ENCODE measurements at places on chromosomes 7 and 10.

DNA sequence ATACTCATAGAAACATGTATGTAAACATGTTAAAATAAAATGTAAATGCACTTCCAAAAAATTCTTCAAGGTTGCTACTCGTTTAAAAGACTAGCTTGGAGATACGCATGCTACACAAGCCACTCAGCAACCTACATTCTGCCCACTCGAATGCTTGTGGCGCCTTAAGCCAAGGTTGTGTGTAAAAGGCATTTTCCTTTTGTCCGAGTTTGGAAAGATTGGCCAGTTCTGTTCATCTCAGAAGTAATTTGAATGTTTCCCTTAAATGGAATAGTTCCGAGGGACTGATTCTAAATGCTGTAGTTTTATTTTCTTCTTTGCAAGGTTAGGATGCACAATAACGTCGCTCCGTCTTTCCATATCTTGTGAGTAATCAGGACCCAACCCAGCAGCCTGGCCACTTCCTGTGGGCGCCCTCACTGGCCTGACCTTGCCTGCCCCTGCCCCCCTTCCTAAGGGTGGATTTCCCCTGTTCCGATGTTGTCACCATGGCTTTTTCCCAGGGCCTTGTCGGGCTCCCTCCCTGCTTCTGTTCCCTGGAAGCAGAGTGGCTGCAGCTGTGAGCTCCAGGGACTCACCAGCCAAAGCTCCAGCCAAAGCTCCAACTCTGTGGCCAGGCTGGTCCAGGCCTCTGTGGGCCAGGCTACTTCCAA lies 70.6 kb downstream of the PTPRE start:
- no peaks in the 10 kb centered on the region for H3K36me3 ChIP-seq
- peak overlapping the region; percentile 41 for H3K4me3 ChIP-seq
- peaks cover 17% of the 10 kb centered on the region for H3K4me1 ChIP-seq
- DNase-seq, result peak; percentile 91
- peak overlapping the region; percentile 75 for H3K27ac ChIP-seq

DNA sequence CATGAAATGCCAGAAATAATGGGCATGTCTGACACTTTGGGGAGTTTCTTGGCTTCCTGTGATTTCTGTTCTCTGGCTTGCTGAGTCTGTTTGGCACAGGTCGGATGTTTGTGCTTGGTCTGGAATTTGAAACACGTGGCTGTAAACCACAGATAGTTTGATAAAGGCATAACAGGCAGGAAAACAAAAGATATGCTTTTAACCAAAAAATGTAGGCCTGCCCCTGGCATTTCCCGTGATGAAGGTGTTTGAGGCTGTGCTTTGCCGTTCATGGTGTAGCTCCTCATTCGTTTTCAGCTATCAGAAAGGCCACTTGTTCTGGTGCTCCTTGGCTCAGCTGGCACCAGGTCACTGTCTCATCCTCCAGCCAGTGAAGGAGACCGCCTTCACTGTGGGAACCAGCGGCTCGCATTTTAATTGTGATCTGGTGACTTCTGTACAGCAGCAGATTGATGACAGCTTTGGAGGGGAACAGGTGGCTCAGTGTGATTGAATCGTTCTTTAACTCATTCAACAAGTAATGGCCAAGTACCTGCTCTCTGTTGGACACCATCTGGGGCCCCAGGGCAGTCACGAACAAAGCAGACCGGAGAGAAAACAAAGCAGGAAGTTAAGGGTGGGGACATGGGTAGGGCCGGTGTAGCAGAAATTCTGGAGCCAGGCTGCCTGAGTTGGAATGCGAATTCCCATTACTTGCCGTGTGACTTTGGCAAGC lies 111.5 kb downstream of the CCNY start:
- H3K36me3 ChIP-seq, result no peaks in the 10 kb centered on the region
- no peak for DNase-seq
- peak overlapping the region; percentile 61 for H3K27ac ChIP-seq
- peaks cover 58% of the 10 kb centered on the region for H3K4me1 ChIP-seq
- H3K4me3 ChIP-seq, result no peak overlapping the region

DNA sequence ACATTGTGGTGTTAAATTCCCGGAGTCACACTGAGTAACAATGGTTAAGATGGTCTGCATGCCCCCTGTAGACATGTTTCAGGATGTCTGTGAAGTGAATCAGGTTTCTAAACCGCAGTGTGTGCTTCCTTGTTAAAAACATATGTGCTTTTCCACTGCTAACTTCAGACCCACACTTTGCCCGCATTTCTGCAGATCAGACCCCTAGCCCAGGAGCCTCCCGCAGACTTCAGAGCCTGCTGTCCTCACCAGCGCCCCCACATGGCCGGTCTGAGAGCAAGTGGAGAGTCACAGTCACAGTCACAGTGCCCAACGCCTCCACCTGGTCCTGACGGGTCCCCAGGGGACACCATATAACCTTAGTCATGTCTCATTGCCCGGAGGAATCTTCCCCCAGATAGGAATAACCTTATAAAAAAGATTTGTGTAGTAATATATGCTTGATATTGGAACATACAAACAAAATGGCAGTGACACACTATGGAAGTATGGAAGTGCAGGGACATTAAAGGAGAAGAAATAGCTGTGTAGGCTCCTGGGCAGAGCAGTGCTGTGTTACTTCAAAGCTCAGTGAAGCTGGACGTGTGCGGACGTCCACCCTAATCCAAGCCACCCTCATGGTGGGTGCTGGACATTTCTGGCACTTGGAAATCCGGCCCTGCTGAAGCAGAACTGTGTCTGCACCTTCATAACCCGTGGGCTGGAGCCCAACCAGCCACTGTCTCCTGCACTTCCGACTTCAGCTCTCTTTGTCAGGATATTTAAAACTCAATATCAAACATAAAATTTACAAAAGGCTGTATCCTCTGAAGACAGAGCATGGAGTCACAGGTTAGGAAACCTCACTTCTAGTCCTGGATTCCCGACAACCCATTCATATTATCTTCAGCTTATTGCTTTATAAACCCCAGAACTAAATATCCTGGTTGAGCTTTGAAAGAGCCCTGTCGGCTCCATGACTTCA lies 29.0 kb downstream of the GSTO2 start:
- DNase-seq, result no peak
- H3K4me3 ChIP-seq, result no peak overlapping the region
- H3K27ac ChIP-seq, result no peak overlapping the region
- H3K4me1 ChIP-seq, result peaks cover 6% of the 10 kb centered on the region
- H3K27me3 ChIP-seq, result no peaks in the 10 kb centered on the region

- no peaks in the 10 kb centered on the region for H3K4me1 ChIP-seq
- H3K4me3 ChIP-seq, result no peak overlapping the region
- H3K36me3 ChIP-seq, result no peaks in the 10 kb centered on the region
- H3K27me3 ChIP-seq, result no peaks in the 10 kb centered on the region
- H3K27ac ChIP-seq, result no peak overlapping the region
- no peak for DNase-seq
Observed at GRCh38 chr7:8144856-8145255, 117.1 kb downstream of the ICA1 start.

DNA sequence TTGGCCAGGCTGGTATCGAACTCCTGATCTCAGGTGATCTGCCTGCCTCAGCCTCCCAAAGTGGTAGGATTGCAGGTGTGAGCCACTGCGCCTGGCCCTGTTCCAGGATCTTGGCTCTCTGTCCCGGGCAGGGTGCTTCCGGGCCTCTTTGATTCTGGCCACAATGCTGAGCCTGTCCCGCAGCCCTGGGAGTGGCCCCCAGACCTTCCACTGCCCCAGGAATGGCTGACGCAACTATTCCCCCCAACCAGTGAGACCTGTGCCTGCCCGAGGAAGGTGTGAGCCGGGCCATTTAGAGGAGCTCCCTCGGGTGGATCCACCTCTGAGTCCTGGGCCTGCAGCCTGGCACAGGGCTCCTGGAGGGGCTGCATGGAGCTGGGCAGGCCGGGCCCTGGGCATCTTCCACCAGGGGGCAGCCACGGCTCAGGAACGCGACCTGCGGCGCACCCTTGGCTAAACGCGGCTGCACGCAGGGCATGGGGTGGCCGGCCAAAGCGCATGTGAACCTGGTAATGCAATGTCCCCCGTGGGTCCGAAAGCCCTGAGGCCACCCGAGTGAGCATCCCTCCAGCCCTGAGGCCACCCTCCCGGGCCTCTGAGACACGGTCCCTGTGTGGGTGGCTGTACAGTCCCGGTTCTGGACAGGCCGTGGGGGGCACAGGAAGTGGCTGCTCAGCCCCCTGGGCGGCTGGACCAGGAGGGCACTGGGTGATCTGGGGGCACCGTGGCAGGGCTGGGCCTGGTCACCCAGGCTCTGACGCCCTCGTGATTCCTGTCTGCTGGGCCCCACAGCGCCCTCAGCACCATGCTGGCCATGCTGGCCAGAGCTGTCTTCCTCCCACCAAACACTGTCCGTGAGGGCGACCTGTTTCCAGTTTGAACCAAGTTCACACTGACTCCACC lies 24.8 kb downstream of the GRIFIN start:
- H3K4me1 ChIP-seq, result peaks cover 4% of the 10 kb centered on the region
- no peak overlapping the region for H3K27ac ChIP-seq
- no peaks in the 10 kb centered on the region for H3K27me3 ChIP-seq
- H3K4me3 ChIP-seq, result peak overlapping the region; percentile 37
- no peaks in the 10 kb centered on the region for H3K36me3 ChIP-seq

- H3K36me3 ChIP-seq, result no peaks in the 10 kb centered on the region
- no peak overlapping the region for H3K27ac ChIP-seq
- no peak overlapping the region for H3K4me3 ChIP-seq
- no peaks in the 10 kb centered on the region for H3K27me3 ChIP-seq
- no peaks in the 10 kb centered on the region for H3K4me1 ChIP-seq
Observed at GRCh38 chr10:63780101-63780500, 258.9 kb downstream of the REEP3 start.

DNA sequence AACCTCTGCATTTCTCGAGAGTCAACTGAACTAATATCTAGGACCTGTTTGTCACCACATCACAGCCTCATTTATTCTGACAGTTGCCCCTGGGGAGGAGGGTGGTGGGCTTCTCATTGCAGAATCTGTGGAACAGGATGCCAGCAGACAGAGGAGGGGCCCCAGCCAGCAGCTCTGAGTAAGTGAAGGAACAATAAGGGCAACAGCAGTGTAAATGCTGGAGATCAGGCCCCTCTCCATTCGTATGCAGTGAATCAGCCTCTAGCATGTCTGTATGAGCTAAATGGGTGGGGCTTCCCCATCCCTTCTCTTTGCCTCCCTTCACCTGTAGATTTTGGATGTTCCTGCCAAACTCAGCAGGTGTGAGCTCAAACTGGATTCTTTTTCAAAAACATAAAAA lies 7.7 kb upstream of the CPVL start:
- H3K4me1 ChIP-seq, result no peaks in the 10 kb centered on the region
- no peaks in the 10 kb centered on the region for H3K27me3 ChIP-seq
- DNase-seq, result no peak
- H3K36me3 ChIP-seq, result no peaks in the 10 kb centered on the region
- H3K27ac ChIP-seq, result no peak overlapping the region

GRCh38 chr7:150326657-150327268 lies 3.4 kb upstream of the ACTR3C start:
- H3K27me3 ChIP-seq, result no peaks in the 10 kb centered on the region
- peaks cover 9% of the 10 kb centered on the region for H3K4me1 ChIP-seq
- H3K36me3 ChIP-seq, result no peaks in the 10 kb centered on the region
- no peak overlapping the region for H3K27ac ChIP-seq

GRCh38 chr7:120110169-120110568 lies 162.8 kb upstream of the KCND2 start:
- H3K4me1 ChIP-seq, result no peaks in the 10 kb centered on the region
- H3K27ac ChIP-seq, result no peak overlapping the region
- H3K4me3 ChIP-seq, result no peak overlapping the region

- no peak for DNase-seq
- H3K4me3 ChIP-seq, result no peak overlapping the region
- H3K27me3 ChIP-seq, result no peaks in the 10 kb centered on the region
- H3K27ac ChIP-seq, result no peak overlapping the region
- H3K36me3 ChIP-seq, result no peaks in the 10 kb centered on the region
- H3K4me1 ChIP-seq, result no peaks in the 10 kb centered on the region
Observed at GRCh38 chr10:112835217-112835715, 114.8 kb upstream of the TCF7L2 start.

GRCh38 chr10:29514306-29514705 lies 120.5 kb downstream of the SVIL start:
- no peak overlapping the region for H3K27ac ChIP-seq
- peaks cover 28% of the 10 kb centered on the region for H3K36me3 ChIP-seq
- H3K4me1 ChIP-seq, result peaks cover 12% of the 10 kb centered on the region
- DNase-seq, result no peak
- H3K4me3 ChIP-seq, result no peak overlapping the region
- H3K27me3 ChIP-seq, result no peaks in the 10 kb centered on the region

GRCh38 chr7:140909476-140910161 lies 15.1 kb downstream of the BRAF start:
- H3K27me3 ChIP-seq, result no peaks in the 10 kb centered on the region
- no peaks in the 10 kb centered on the region for H3K36me3 ChIP-seq
- H3K4me3 ChIP-seq, result no peak overlapping the region
- no peaks in the 10 kb centered on the region for H3K4me1 ChIP-seq
- no peak overlapping the region for H3K27ac ChIP-seq

DNA sequence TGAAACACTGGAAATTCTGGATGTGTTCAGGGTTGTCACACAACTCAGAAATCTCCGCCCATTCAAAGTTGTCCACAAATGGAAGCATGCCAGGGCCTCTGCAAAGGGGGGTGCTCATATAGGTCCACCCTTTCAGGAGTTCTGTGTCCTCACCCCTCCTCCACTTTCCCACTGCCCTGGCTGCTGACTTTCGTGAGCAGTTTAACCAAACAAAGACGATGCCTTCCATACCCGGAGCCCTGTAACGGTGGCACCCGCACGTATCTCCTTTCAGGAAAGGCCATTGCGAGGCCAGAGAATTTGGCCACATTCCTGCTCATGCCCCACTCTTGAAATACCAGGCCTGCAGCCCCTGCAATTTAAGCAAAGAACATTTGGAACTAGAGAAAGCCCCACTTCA lies 1.4 kb downstream of the CPXM2 start:
- peaks cover 4% of the 10 kb centered on the region for H3K4me1 ChIP-seq
- H3K4me3 ChIP-seq, result peak overlapping the region; percentile 93
- DNase-seq, result no peak
- no peaks in the 10 kb centered on the region for H3K27me3 ChIP-seq
- H3K36me3 ChIP-seq, result no peaks in the 10 kb centered on the region
- H3K27ac ChIP-seq, result peak overlapping the region; percentile 99

- H3K4me3 ChIP-seq, result peak overlapping the region; percentile 96
- H3K4me1 ChIP-seq, result no peaks in the 10 kb centered on the region
- H3K27ac ChIP-seq, result peak overlapping the region; percentile 97
- H3K36me3 ChIP-seq, result peaks cover 32% of the 10 kb centered on the region
- DNase-seq, result no peak
- no peaks in the 10 kb centered on the region for H3K27me3 ChIP-seq
Observed at GRCh38 chr7:112453505-112454171, 3.4 kb downstream of the IFRD1 start.

GRCh38 chr10:119502209-119502608 lies 40.3 kb downstream of the RGS10 start:
- no peaks in the 10 kb centered on the region for H3K27me3 ChIP-seq
- H3K27ac ChIP-seq, result no peak overlapping the region
- DNase-seq, result no peak
- no peaks in the 10 kb centered on the region for H3K4me1 ChIP-seq
- no peaks in the 10 kb centered on the region for H3K36me3 ChIP-seq

GRCh38 chr7:36301914-36302771 lies 87.5 kb upstream of the ANLN start:
- peaks cover 5% of the 10 kb centered on the region for H3K4me1 ChIP-seq
- peaks cover 23% of the 10 kb centered on the region for H3K36me3 ChIP-seq
- peak overlapping the region; percentile 59 for H3K27ac ChIP-seq
